ENCODE measurements at places on chromosomes 12 and 14. TPM values are rescaled to one million over a fixed set of nuclear protein-coding genes. Genes with fewer than 3 reads are reported as not detected.

SAMD4A gene
- total RNA-seq: 19.8 TPM

FGF6 gene
- total RNA-seq: not detected

DHRS1 gene
- 14.5 TPM for total RNA-seq

NTF3 gene
- total RNA-seq: not detected

APOF gene
- not detected for total RNA-seq

CLEC2D gene
- total RNA-seq: 1.6 TPM

CCDC177 gene
- total RNA-seq: 0.09 TPM

OVCH1 gene
- total RNA-seq: not detected

TCL1B gene
- 0.83 TPM for total RNA-seq

All from A673 (cell line).